ENCODE measurements at places on chromosomes 1 and 21. TPM values are rescaled to one million over a fixed set of nuclear protein-coding genes. Genes with fewer than 3 reads are reported as not detected.
A peak's percentile ranks its signal among the peaks of the same experiment; 100 is the strongest.

ACTA1 gene
- 0.59 TPM for total RNA-seq

PTPRF gene
- 209 TPM for total RNA-seq

IGSF21 gene
- total RNA-seq, result 0.68 TPM

OLFML3 gene
- 21.0 TPM for total RNA-seq

DNA sequence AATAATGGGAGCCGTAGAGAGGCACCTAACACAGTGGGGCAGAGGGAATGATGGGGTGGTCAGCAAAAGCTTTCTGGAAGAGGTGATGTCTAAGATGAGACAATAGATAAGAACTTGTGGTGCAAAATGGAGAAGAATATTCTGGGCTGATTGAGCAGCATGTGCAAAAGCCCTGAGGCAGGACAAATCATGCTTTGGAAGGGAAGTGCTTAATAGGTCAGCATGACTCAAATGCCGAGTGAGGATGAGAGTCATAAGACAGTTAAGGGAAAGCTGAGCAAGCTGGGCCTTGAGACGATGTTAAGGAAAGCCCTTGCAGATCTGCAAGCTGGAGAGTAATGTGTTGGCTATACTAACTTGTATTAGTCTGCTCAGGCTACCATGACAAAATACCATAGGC is 37.3 kb upstream of the ASB17 start:
- DNase-seq, result no peak
- H3K4me3 ChIP-seq, result no peak overlapping the region
- H3K27ac ChIP-seq, result no peak overlapping the region
- H3K4me1 ChIP-seq, result no peaks in the 10 kb centered on the region

DNA sequence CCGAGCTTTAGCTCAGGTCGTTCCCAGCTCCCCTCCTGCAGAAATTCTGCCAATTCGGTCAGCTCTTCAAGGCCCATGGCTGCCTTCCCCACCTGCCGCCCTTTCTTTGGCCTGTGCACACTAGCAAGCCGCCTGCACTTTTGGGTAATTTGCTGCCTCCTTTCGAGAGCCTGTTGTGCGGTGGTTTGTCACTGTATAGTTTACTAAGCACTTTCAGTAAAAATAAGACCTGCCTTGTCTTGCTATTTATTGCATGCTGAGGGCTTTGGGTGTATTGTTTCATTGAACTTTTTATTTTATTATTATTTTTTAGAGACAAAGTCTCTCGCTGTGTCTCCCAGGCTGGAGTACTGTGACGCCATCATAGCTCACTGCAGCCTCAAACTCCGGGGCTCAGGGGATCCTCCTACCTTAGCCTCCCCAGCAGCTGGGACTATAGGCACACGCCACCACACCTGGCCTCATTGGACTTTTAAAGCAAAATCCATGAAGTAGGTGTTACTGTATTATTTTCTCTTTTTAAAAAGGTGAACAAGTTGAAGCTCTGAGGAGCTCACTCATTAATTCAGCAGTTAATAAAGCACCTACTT is 1.1 kb upstream of the FABP3 start:
- peaks cover 36% of the 10 kb centered on the region for H3K4me1 ChIP-seq
- H3K27ac ChIP-seq, result peak overlapping the region; percentile 90
- H3K27me3 ChIP-seq, result no peaks in the 10 kb centered on the region
- H3K36me3 ChIP-seq, result no peaks in the 10 kb centered on the region
- DNase-seq, result no peak
- H3K4me3 ChIP-seq, result peak overlapping the region; percentile 52

DNA sequence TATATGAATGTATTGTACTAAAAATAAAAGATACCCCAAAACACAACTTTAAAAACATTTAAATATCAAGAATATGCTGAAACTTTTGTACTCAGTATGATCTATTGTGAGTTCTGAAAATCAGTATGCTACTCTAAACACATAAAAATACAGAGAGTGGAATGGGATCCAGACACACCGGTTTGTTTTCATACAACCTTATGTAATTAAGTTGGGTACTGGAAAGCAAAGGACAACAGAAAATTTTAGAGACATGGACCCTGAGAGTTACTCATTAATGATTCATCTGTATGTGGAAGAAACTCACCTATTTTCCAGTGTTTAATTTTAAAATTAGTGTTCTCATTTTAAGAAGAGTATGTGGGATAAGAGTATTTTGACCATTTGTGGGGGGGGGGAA is 927 bp upstream of the CFHR3 start:
- DNase-seq, result no peak
- H3K4me3 ChIP-seq, result no peak overlapping the region
- H3K36me3 ChIP-seq, result no peaks in the 10 kb centered on the region
- no peak overlapping the region for H3K27ac ChIP-seq
- no peaks in the 10 kb centered on the region for H3K27me3 ChIP-seq

- H3K27me3 ChIP-seq, result no peaks in the 10 kb centered on the region
- H3K4me1 ChIP-seq, result peaks cover 75% of the 10 kb centered on the region
- no peak overlapping the region for H3K27ac ChIP-seq
Observed at GRCh38 chr1:151984313-151984956, 9.2 kb downstream of the S100A10 start.

- no peaks in the 10 kb centered on the region for H3K27me3 ChIP-seq
- H3K27ac ChIP-seq, result no peak overlapping the region
- no peaks in the 10 kb centered on the region for H3K36me3 ChIP-seq
- no peak for DNase-seq
- no peaks in the 10 kb centered on the region for H3K4me1 ChIP-seq
Observed at GRCh38 chr1:174135211-174135610, 24.1 kb upstream of the RABGAP1L start.

- H3K27me3 ChIP-seq, result no peaks in the 10 kb centered on the region
- H3K36me3 ChIP-seq, result no peaks in the 10 kb centered on the region
- no peak overlapping the region for H3K4me3 ChIP-seq
- no peaks in the 10 kb centered on the region for H3K4me1 ChIP-seq
Observed at GRCh38 chr1:113991467-113991997, 12.3 kb downstream of the OLFML3 start.

DNA sequence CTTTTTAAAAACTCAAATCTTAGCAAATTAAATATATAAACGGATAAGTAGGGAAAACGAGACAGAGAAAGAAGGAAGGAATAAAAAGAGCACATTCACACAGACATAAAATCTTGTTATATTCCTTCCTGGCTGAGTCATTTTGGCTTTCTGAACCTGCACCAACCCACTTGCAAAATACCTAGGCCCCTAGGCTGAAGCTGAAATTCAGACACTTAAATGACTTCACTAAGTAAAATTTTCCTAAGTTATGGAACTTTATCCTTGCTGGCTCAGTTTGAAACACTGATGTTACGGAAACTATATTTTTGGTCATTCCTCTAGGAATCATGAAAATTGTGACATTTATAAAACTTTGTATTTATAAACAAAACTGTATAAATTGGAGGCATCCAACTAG is 462.8 kb upstream of the NFIA start:
- no peaks in the 10 kb centered on the region for H3K27me3 ChIP-seq
- peaks cover 8% of the 10 kb centered on the region for H3K4me1 ChIP-seq
- no peak overlapping the region for H3K4me3 ChIP-seq
- H3K27ac ChIP-seq, result no peak overlapping the region
- no peaks in the 10 kb centered on the region for H3K36me3 ChIP-seq

- no peaks in the 10 kb centered on the region for H3K36me3 ChIP-seq
- no peak for DNase-seq
- H3K4me3 ChIP-seq, result no peak overlapping the region
- H3K4me1 ChIP-seq, result no peaks in the 10 kb centered on the region
- no peak overlapping the region for H3K27ac ChIP-seq
Observed at GRCh38 chr1:63198871-63199394, 123.4 kb upstream of the FOXD3 start.

DNA sequence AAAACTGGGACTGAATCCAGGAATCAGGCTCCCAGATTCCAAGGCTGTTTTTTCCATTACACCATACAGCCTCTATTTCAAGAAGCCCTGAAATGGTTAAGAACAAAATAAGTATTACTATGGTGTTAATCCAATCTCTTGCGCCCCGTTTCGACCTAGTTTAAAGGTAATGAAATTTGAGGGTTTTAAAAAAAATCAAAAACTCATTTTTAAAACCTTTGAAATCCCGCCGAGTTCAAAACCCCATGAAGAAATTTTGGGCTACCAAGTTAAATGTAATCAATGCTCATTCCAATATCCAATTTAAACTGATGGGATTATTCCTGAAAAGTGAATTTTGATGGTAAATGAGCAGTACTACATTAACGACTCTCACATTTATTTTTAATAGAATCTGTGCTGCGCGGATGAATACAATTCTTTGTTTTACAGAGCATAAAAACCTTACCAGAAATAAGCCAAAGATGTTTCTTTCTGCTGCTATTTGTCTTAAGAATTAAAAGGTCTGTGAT is 767 bp upstream of the EGLN1 start:
- no peak for DNase-seq
- H3K27me3 ChIP-seq, result no peaks in the 10 kb centered on the region
- peak overlapping the region; percentile 93 for H3K27ac ChIP-seq
- peak overlapping the region; percentile 84 for H3K4me3 ChIP-seq
- no peaks in the 10 kb centered on the region for H3K36me3 ChIP-seq

- DNase-seq, result peak; percentile 65
- peak overlapping the region; percentile 91 for H3K27ac ChIP-seq
- H3K4me1 ChIP-seq, result peaks cover 39% of the 10 kb centered on the region
- peak overlapping the region; percentile 85 for H3K4me3 ChIP-seq
- H3K36me3 ChIP-seq, result peaks cover 14% of the 10 kb centered on the region
Observed at GRCh38 chr1:150151291-150152181, 1.8 kb downstream of the PLEKHO1 start.

DNA sequence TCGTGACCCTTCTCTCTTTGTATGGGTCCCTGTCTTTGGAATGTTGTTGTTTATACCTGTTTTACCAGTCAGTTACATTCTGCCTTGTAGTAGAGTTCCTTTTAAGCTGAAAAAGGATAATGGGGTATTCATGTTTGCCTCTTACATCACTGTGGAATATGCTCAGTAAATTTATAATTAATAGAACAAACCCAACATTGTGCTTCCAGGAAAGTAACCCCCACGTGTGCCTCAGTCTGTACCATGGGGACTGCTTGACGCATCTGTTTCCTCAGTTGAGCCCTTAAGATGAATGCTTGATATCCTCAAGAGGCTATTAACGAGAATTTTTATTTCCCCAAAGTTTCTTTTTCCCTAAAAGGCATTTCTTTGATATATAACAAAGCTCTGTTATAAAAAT is 73.4 kb downstream of the ST6GALNAC3 start:
- no peaks in the 10 kb centered on the region for H3K36me3 ChIP-seq
- no peak for DNase-seq
- no peak overlapping the region for H3K27ac ChIP-seq

GRCh38 chr1:205247130-205247921 is 19.6 kb downstream of the TMCC2 start:
- no peaks in the 10 kb centered on the region for H3K27me3 ChIP-seq
- no peaks in the 10 kb centered on the region for H3K36me3 ChIP-seq
- H3K27ac ChIP-seq, result peak overlapping the region; percentile 5
- H3K4me1 ChIP-seq, result peaks cover 40% of the 10 kb centered on the region
- no peak for DNase-seq

Data from suprapubic skin (tissue), 4 donors.